ENCODE measurements at places on chromosomes 7 and 10.

GRCh38 chr10:127952918-127953317 lies 46.0 kb downstream of the PTPRE start:
- no peak for DNase-seq

DNA sequence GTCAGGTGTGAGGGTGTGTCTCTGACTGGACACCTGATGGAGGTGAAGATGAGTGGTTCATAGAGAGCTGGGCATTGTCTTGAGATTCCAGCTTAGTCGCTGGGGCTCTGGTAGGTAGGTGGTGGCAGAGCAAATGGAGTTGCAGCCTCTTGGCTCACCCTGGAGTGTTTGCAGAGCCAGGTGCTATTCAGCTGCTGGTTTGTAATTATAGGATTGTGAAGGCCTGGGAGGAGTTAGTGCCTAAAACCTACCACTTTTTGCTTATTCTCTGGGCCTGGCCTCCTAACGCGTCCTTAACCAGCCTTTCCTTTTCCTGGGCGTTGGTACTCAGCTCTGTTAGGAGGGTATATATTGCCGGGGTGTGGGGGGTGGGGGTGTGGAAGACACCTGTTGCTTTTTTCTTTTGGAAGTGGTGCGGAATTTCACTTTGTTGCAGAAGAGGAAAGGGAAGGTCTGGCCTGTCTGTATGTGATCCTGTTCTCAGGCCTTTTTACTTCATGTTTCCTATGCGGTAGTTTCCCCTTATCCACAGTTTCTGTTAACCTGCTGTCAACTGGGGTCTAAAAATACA lies 3.2 kb downstream of the PPRC1 start:
- no peak for DNase-seq

DNA sequence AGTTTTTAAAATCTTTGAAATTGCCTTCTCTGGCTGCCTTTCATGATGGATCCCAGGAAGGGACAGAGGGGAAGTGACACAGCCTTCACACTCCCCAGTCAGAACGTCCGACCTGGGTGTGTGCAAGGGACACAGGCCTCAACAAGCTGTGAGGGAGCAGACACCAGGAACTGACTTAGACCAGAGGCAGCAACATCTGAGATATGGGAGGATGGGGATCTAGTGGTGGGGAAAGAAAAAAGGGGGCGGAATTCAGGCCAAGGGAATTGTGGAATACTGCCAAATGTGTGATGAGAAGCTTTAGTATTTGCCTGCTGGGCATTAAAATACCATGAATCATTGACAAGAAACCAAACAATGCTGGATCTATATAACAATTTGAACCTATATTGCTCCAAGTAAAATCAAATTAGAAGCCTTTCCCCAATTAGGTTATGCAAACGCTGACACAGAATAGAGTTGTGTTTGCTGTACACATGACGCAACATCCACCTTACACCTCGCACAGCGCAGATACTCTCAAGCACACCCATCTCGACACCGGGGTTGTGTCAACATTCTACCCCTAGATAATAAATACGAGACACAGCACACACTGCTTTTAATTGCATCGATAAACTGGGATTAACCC lies 17.2 kb upstream of the MNX1 start:
- no peak for DNase-seq

GRCh38 chr10:16741540-16741939 lies 75.7 kb downstream of the RSU1 start:
- DNase-seq = no peak

- DNase-seq = no peak
These were observed 23.7 kb upstream of the TRIM24 start for GRCh38 chr7:138436388-138436787.

GRCh38 chr7:78777829-78778228 lies 675.6 kb downstream of the MAGI2 start:
- no peak for DNase-seq

DNA sequence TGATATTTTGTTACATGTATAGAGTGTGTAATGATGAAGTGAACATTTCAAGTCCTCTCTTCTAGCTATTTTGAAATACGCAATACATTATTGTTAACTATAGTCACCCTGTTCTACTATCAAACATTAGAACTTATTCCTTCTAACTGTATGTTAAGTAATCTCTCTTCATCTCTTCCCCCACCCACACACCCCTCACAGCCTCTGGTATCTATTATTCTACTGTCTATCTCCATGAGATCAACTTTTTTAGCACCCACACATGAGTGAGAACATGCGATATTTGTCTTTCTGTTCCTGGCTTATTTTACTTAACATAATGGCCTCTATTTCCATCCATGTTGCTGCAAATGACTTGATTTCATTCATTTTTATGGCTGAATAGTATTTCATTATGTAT lies 57.7 kb upstream of the EGR2 start:
- DNase-seq = no peak

GRCh38 chr7:111259991-111260390 lies 169.1 kb downstream of the LRRN3 start:
- no peak for DNase-seq

- no peak for DNase-seq
These were observed 25.5 kb downstream of the JAZF1 start for GRCh38 chr7:28155019-28155660.

GRCh38 chr7:77985974-77986339 lies 187.4 kb downstream of the PHTF2 start:
- no peak for DNase-seq

DNA sequence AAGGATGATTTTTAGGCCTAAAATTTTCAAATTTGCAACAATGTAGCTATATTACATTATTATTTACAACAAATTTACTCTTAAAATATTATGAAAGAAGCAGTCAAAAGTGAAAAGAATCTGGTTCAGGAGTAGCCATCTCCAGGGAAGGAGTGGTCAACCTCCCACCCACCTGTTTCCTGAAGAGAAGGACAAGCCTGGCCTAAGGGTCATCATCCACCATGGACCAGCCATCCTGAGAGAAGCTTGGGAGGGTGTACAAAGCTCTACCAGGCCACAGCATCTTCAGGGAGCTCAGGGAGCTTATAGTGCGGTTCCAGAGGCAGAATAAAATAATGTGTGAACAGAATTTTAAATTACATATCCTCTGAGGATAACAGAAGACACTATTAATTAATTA lies 38.1 kb downstream of the COL1A2 start:
- DNase-seq = no peak

GRCh38 chr10:92829042-92829785 lies 19.1 kb upstream of the EXOC6 start:
- no peak for DNase-seq

DNA sequence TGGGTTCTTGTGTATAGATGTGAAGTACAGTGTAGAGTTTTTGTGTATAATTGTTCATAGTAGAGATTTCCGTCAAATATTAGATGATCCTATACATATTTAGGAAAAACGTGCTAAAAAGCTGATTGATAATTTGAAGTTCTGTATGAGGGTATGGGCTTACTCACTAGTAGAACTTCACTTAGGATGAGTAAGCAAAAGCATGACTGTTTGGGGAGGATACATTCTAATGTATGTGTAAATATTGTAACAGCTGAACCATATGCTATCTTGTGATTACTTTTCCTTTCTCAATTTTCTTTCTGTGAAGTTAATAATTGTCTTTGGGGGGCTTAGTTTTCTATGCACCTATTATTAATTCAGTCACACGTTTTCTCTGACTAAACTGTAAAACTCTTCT lies 53.2 kb upstream of the PDK4 start:
- no peak for DNase-seq

DNA sequence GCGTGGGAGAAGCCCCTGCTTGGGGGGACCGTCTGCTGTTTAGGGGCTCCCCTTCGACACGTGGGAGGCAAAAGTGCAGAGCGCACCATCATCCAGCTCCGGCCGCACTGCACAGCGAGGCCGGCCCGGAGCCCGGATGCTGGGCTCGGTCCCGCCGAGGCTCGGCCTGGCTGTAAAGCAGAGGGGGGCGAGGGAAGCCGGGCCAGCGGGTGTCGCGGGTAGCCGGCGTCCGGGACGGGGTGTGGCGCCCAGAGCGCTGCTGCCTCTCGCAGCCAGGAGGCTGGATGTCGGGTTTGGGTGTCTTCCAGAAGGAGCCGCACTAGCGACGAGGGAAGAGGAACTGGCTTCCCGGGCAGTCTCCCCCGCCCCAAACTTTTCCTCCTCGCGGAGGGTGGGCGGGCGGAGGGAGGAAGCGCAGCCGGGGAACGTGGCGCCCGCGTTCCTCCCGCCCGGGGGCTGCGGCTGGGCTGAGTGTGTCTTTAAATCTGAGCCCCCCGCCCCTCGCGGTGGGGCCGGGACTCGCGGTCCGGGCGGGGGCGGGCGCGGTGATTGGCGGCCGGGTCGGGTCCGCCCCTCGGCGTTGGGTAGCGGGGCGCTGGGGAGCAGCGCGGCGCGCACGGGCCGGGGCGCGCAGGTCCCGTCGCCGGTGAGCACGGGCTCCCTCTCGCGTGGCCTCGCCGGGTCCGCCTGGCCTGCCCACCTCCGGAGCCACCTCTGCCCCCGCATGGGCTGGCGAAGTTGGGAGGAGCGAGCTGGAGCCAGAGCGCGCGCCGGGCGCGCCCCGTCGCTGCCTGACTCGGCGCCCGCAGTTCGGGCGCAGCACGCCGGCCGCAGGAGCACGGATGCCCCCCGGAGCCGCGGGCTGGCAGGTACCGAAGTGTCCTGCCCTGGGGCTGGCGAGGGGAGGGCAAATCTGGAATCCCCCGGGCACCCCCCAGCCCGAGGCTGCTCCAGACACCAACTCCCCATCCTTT lies at the start of gene PALD1:
Gene PALD1 (plus strand): TSS at position 577 of the 974 bp plus-strand sequence. CDS start 47,185 bp downstream, outside the sequence.
- peak; percentile 47 for DNase-seq

GRCh38 chr10:3879073-3879472 lies 94.1 kb upstream of the KLF6 start:
- DNase-seq = no peak

DNA sequence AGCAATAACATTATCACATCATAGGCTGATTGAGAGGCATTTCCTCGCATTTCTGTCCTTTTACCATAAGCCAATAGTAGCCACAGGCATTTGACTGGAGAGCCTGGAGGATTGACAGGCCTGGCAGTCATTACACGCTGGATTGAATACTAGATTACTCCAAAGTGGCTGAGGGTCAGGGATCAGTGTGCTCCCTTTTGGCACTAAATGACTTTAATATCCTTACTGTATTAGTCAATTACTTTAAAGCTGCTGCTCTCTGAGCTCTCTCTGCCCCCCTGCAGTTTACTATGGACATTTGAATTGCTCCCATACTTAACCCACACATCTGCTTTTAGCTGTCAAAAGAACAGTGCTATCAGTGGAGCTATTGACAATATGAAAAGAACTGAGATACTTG lies 302.0 kb downstream of the TFEC start:
- no peak for DNase-seq

DNA sequence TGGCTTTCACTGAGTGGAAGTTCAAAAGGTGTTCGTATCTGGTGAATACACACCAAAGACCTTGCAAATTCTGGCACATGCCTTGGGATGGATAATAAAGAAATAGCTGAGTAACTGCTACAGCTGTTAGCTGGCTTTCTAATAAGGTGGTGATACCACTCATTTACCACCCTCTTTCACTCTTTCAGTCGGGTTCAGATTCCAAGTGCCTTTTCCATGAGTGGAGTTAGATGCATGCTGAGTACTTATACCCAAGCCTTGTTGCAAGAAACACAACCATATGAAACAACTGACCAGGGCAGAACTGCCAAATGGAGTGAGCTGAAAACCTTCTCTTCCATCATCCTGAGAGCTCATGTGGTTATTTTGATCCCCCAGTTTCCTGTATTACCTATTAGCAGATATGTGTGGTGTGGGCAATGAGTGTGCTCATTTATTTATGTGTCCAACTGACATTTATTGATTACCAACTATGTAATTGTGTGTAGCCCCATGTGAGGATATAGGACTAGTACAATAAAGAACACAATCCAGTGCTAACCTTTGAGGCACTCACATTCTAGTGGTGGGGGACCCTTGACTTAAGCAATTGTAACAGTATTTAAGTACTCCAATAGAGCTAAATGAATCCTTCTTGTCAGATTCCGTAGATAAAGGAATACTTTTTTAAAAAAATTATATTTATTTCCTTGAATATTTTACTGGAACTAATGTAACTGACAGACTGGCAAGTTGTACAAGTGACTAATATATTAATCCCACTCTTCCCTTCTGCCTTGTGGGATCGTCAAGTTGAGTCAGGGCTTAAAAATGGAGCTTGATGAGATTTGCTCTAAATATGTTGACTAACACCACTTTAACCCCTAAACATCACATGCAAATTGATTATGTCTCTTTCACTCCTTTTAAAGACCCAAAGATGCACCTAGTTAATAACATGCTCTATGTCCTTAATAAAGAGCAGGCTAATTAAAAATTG lies 124.7 kb downstream of the ARID5B start:
- no peak for DNase-seq

Measured in NCI-H2171 treated with DMSO at 0.1 percent for 48 hours (cell line).